ENCODE measurements at places on chromosomes 7 and 10.

DNA sequence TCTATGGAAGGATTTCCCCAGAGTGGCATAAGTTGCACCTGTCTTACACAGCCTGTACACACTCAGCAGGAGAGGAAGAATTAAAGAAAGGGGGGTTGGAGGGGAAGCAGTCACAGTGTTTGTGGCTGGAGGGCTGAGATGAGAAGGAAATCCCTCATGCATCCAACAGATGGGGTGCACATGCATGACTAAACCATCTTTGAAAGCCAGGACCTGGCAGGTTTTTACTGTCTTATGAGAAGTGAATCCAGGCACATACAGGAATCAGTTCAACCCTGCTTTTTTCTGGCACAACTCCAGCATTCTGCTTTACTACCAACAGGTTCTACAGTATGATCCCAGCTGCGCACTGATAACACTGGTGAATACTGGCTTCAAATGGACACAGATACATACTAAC lies 107.7 kb downstream of the CACNA2D1 start:
- no peak for DNase-seq

GRCh38 chr7:116986611-116987565 lies 33.6 kb downstream of the ST7 start:
- no peak for DNase-seq

DNA sequence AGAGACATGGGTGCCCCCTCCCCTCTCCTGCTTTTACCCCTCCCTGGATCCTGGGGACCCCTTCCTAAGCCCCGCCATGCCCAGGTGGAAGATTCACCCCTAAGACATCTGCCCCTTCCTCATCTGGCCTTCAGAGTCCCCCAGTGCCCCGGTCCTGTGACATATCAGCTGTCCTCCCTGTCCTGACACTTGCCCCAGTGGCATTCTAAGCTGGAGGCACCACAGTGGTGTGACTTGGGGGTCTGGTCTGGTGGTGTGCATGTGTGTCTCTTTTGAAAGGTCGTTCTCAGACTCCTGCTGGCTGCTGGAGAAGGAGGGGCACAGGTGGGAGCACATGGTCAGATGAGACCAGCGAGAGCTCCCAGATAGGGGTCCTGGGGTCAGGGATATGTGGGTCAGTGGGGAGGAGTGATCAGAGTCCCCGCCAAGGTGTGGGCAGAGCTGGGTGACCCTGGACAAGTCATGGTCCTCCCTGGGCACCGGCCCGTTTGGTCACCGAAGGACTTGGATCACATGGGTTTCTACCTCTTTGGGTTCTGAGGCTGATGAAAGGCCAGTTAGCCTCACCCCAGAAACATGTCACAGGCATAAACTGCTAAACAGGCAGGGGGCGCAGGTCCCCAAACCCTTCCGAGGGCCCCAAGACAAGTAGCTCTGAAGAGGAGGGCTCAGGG lies 645 bp upstream of the TFR2 start:
- DNase-seq: no peak

DNA sequence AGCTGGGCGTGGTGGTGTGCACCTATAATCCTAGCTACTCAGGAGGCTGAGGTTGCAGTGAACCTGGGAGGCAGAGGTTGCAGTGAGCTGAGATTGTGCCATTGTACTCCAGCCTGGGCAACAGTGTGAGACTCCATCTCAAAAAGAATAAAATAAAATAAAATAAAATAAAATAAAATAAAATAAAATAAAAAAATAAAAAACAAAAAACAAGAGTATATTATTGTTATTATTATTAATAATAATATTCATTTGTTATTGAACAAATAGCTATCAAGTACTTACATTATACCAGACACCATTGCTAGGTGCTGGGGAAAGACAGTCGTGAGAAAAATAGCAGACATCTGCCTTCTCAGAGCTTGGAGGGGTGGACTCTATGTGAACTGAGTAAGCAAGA lies 24.1 kb downstream of the PAX2 start:
- DNase-seq: no peak

DNA sequence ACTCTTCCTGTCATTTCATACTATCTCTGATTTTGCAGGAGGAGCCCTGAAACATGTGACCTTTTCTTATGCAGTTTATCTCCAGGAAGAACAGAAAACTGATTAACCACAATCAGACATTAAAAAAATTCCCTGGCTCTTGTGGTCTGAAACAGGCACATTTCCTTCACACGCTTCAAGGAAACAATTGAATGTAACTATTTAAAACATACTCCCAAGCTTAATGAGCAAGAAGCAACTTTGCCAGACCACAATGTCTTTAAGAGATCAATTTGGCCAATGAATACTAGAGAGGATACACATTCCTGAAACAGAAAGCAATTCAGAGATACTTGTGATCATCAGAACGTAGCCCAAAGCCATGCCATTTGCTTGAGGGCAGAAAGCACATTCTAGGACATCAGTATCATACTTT lies 65.8 kb downstream of the PIP4K2A start:
- DNase-seq: no peak

GRCh38 chr7:120996333-120996987 lies 7.9 kb downstream of the CPED1 start:
- no peak for DNase-seq

DNA sequence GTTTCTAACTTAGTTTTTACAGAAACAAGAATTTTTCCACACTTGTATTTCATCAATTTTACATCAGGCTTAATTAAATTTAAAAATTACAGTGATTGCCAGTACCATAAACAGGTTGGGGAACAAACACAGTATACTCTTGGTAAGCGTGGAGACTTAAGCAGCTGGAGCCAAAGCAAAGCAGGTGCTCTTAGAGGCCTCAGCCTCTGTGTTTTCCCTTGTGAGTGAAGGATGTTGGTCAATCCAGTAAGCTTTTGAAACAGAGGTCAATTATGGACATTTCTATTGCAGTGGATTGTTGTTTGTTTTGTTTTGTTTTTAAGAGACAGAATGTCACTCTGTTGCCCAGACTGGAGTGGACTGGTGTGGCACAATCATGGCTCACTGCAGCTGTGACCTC lies 100.6 kb upstream of the CELF2 start:
- DNase-seq: no peak

DNA sequence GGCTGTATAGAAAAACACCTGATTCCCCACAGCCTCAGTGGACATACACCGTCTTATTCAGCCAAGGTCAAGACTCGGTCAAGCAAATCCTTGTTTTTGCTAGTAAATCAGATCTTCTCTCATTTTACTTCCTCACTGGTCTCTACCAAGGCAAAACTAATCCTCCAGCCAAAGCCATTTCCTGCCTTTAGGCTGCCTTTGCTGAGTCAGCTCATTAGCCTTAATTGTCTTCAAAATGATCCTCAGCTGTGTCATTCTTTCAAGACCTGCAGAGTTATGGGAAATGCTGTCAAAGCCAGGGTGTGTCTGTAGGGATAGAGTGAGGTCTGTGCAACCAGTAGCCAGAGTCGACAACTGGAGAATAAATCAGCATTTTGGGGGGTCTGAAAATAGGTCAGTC lies 107.2 kb upstream of the FAM180A start:
- DNase-seq: no peak

DNA sequence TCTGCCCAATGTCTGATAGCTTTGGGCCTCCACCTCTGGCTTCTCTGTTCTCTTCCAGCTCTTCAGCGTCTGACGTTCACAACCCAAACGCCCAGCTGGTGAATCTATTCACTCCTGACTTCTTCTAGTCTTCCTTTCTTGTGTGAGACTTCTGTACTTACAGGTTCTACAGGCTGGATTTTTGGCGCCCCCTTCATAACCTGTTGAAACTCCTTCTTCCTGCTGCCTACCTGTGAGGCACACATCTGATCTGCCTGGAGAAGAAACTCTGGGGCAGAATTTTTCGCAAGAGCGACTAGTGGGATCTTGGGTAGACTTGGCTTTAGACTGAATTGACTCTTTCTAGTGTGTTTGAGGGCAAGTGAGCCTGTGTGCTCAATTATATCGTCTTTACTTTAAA lies 249.3 kb downstream of the REEP3 start:
- no peak for DNase-seq

GRCh38 chr7:77391230-77391629 lies 24.9 kb downstream of the GSAP start:
- no peak for DNase-seq

- no peak for DNase-seq
Measured at GRCh38 chr10:13684806-13685482, 98.2 kb downstream of the PRPF18 start.

DNA sequence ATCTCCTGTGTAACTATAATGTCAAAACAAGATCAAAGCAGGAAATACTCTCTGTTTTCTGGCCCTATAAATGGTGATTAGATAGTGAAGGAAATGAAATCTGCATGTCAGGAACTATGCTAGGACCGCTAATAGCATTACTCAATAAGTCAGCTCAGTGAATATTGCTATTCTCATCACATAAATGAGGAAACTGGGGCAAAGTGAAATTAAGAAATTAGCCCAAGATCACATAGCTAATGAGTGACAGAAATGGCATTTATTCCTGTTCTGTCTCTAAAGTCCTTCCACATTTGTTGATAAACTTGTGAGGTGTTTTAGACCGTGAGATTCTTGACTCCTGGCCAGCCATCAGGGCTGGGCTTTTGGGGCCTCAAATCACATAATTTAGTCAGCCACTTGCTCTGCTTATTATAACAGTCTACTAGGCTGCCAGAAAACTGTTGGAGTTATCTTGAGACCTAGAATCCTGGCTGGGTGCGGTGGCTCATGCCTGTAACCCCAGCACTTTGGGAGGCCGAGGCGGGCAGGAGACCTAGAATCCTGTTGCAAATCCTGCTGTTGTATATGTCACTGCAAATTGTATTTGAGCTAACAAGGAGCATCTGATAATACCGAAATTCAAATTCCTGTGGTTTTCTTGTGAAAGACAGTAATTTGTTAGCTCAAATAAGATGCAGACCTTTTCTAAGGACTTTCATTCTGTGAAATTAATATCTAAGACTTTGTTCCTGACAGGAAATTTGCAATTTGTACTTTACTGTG lies 66.5 kb upstream of the SHTN1 start:
- no peak for DNase-seq

DNA sequence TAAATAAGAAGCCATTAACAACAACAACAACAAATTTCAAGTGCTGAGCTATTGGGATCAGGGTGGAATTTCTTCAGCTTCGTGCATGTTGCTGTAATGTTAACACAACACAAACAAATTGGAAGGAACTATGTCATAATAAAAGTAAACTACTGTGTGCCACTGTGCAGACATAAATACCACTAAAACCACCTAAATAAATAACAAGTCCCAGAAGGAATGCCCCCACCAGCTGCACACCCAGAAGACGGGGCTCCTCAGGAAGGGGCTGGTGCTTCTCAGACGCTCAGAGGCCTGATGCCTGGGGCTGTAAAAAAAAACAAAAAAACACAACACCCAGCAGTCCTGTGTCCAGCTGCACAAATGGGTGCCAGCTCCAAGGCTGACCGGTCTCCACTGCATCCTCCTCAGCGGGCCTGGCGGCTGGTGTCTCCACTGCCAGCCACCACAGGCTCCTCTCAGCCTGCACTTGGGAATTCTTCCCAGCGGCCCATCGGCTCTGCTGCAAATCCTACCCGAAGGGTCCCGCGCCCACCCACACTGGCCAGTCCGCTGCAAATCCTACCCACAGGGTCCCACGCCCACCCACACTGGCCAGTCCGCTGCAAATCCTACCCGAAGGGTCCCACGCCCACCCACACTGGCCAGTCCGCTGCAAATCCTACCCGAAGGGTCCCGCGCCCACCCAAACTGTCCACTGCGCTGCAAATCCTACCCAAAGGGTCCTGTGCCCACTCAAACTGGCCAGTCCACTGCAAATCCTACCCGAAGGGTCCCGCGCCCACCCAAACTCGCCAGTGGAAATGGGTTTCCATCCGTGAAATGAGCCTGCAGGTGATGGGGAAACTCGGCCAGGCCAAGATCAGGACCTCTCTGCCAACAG lies 35.8 kb upstream of the DNAAF5 start:
- DNase-seq: no peak

DNA sequence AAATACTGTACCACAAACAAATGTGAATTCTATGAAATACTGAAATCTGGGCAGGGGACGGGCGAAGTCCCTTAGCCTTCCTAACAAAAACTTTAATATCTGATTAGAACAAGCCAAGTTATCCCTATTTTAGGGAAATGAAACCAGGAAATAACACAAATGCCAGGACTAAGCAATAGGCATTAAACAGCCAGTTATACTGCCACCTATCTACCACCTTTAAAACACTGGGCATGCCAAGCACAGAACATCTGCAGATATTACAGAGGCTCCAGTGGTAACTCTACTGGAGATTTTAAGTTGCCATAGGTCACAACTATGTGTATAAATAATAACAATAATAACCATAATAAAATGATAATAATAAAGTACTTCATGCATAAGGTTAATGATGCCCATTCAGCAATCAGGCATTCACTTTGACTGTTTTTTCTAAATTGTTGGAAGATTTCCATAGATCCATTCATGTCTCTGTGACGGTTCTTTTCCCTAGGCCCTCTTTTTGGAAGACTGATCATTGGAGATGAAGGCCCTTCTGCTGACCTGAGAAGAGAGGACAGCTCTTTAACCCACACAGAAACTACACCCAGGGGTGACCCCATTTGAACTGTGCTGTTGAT lies 195.7 kb downstream of the CACNA2D1 start:
- no peak for DNase-seq

GRCh38 chr10:60343254-60343653 lies 46.4 kb downstream of the ANK3 start:
- no peak for DNase-seq

DNA sequence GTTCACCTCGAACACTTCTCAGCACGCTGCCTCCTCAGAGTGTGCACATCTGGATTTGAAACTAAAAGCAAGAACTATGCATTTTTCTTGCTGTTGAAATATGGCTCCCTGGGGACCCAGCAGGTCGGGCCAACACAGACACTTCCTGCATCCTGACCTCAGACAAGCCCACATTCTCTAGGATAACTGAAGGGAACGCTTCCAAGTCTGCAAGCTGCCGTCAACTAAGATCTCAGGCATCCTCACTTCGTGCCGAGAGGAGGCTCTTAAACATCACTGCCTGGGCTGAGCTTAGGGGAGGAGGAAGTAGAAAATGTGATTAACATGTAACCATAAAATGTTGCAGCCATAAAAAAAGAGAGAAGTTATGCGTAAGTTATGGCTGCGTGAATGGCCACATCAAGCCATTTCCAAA lies 65.5 kb downstream of the PYROXD2 start:
- no peak for DNase-seq

DNA sequence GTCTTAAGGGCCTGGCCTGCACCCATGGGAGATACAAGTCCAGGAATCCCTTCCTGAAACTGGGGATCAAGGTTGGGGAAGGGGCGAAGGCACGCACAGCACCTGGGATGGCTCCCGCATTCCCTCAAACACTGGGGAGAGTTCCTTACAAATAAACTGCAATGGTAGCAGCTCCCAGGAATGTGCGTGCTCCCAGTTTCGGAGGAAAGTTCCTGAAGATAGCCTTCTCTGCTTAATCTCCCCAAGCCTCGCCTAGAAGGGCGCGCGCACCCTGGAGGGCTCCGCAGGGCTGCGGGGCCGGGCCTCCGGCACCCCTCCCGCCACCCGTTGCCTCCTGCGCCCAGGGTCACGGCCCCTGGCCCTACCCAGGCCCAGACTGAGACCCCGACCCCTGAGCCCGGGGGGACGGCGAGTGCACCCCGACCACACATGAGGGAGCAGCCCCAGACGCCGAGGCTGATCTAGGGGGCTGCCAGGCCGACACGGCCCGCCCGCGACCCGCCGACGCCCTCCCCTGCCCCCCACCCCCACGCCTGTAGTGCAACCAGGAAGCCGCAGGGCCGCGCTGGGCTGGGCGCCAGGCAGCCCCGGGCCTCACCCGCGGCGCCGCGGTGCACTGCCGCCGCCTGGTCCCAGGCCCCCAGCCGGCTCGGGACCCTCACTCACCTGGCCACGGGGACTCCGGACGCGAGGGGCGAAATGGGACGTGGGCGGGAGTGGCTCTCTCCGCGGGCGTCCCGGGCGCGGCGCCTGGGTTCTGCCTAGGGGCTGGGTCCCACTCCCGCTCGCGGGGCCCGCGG lies 460 bp downstream of the ANXA11 start:
- no peak for DNase-seq

Measured in anterior cingulate cortex (tissue), 58 donors.